Natural killer cell (primary cell): ENCODE measurements at places on chromosomes 11 and 22. TPM values are rescaled to one million over a fixed set of nuclear protein-coding genes. Genes with fewer than 3 reads are reported as not detected.

The RAB3IL1 gene
- not detected for total RNA-seq

The LIF gene
- total RNA-seq, result 2.0 TPM

The SPI1 gene
- total RNA-seq, result 15.0 TPM

The SLC2A11 gene
- total RNA-seq, result 11.8 TPM

The OR5J2 gene
- total RNA-seq, result not detected

The MFNG gene
- total RNA-seq, result 110 TPM

The SCGB1C1 gene
- 2.1 TPM for total RNA-seq

The CCDC116 gene
- total RNA-seq, result 0.43 TPM

The INSC gene
- not detected for total RNA-seq

The OTOG gene
- not detected for total RNA-seq

The CBLIF gene
- not detected for total RNA-seq

The RFPL3 gene
- total RNA-seq, result not detected

The PTGDR2 gene
- total RNA-seq, result 0.66 TPM

The POU2AF2 gene
- not detected for total RNA-seq

The LMO1 gene
- not detected for total RNA-seq

The CDC42EP2 gene
- 1.5 TPM for total RNA-seq

The NAGA gene
- total RNA-seq, result 14.2 TPM

The CCDC87 gene
- total RNA-seq, result 0.40 TPM

The IFITM10 gene
- total RNA-seq, result 8.1 TPM

The FADS2 gene
- 34.4 TPM for total RNA-seq

The TANGO2 gene
- 53.0 TPM for total RNA-seq
